A172 (cell line): ENCODE measurements at places on chromosomes 5 and 9.
A peak's percentile ranks its signal among the peaks of the same experiment; 100 is the strongest.

DNA sequence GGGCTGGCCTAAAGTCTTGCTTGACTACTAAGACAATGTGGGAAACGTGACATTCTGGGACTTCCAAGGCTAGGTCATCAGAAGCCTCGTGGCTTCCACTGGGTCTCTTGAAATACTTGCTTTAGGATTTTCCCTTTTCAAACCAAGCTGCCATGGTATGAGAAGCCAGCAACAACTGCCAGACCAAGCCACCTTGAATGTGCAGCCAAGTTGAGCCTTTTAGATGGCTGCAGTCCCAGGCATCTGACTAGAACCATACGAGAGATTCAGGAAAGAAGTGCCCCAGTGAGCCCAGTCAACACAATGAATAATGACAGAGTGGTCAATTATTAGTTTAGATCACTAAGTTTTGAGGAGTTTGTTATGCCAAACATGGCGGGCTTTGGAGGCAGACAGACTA lies 143.3 kb downstream of the SLF1 start:
- DNase-seq, result no peak

DNA sequence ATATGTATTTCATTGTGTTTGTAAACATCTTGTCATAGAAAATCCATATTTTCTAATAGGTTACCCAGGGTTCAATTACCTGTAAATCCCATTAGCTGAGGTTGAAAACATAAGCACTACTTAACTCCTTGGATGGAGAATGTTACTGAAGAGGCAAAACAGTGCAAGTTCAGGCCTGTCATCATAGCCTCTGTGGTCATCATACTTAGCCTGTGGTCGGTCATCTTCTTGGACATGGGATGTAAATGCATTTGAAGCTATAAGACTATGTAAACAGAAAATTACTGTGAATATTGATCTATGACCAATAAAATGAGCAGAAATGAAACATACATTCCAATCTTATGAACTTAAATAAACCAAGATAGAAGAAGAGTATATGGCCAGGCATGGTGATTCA lies 164.7 kb downstream of the CHSY3 start:
- DNase-seq, result no peak

- DNase-seq, result no peak
Observed at GRCh38 chr9:38272710-38273109, 119.8 kb upstream of the ALDH1B1 start.

GRCh38 chr5:95823218-95823737 lies 752 bp upstream of the GLRX start:
- no peak for DNase-seq

DNA sequence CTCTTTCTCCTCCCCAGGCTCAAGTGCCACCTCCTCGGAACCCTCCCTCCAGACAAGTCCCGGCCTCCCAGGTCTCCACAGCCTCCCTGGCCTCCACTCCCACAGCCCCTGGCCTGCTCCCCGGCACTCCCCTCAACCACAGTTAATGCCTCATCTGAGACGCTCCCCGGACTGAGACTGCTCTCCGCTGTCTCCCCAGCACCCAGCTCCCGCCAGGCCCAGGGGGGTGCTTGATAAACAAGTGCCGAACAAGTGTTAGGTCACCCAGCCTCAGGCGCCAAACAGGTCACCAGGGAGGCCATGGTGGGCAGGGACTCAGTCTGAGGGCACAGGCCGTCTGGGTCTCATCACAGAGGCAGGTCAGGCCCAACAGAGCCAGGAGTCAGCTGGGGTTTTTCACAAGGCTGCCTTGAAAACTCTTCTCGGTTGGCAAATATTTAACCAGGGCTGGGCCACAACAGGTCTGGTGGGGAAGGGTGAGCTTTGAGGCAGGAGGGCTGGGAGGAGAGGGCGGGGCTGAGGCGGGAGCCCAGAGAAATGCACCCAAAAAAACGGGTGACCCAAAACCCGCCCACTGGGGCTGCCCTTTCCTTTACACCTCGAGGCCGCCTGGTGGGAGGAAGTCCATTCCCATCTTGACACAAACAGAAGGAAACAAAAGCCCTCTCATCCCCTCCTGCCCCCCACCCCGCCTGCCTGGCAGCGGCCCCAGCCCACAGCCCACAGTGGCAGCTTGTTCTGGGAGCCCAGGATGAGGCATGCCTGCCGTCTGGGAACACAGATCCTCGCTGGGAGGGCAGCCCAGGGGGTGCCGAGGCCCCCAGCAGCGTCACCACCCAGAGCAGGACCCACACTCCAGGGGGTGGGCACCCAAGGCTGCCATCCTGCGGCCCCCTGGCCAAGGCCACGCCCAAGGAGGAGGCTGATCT lies 66.6 kb upstream of the STXBP1 start:
- DNase-seq, result peak; percentile 98

GRCh38 chr5:174337276-174338184 lies 292.0 kb downstream of the NSG2 start:
- DNase-seq, result peak; percentile 78

GRCh38 chr9:18791074-18791473 lies 241.9 kb downstream of the SAXO1 start:
- peak; percentile 23 for DNase-seq

- DNase-seq, result no peak
Observed at GRCh38 chr5:133936651-133937015, 31.8 kb downstream of the C5orf15 start.

- DNase-seq, result no peak
Observed at GRCh38 chr5:89597878-89598277, 714.9 kb upstream of the MEF2C start.

GRCh38 chr5:140835622-140836510 lies 1.8 kb downstream of the PCDHA7 start:
- DNase-seq, result no peak

DNA sequence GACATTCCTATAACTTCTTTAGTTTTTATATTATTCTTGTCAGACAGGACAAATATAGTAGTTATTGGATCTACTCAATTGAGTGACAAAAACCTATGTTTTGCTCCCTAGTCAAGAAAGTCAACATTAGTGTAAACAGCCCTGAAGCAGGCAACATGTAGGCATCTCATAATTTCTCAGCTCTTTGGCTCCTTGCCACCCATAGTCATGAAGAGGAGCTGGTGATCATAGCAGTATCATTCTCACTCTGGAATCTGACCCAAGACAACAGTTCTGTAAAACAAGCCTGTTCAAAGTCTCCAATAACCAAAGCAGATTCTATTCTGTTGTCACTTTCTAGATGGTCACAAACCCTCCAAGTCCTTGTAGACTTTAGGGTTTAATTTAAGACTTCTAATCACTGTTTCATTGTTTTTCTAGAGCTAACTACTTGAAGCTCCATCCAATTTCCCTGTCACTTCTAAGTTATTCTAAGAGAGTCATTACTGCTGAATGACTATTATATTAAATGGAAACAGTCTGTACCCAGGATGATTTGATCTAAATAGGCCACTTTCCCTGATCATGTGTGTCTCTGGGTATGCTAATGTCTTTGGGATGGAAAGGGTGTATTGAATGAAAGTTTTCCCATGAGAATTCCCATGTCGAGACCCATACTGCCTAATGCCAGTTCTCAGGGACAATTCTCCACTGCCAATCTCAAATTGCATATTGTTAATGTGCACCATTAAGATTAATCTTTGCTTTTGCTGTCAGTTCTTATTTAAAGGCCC lies 533.3 kb downstream of the ACTL7B start:
- no peak for DNase-seq

GRCh38 chr5:168023191-168023590 lies 268.3 kb upstream of the WWC1 start:
- no peak for DNase-seq

DNA sequence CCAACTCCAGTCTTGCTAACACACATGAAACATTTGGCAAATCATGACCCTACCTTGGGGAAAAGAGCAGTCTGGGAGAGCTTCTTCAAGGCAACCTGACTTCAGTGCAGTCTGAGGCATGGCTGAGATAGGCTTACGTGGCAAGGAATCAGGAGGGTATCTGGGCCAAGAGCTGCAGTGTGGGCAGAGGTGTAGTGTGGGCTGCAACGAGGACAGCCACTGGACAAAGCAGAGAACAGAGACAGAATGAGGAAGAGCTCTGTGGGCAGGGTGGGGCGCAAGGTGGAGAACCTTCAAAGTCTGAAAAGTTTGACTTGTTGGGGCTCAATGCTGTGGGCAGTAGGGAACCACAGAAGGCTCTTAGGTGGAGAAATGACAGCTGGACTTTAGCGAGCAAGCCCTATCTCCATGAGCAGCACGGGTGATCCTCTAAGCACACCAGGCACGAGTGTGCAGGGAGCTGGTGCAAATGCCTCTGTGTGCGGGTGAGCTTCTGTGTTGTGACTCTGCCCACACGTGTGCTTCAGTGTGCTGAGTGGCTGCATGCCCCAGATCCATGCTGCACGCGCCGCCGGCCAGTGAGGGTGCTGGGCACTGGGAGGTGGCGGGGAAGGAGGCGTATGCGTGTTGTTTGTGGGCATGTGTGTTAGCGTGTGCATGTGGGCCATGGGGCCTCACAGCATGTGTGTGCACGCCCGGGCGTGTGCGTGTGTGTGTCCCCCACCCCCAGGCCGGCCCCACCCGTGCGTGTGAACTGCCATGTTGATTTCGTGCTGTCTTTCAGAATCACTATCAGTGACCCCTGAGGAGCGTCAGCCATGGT lies 23.3 kb downstream of the GOLGA2 start:
- DNase-seq, result no peak

DNA sequence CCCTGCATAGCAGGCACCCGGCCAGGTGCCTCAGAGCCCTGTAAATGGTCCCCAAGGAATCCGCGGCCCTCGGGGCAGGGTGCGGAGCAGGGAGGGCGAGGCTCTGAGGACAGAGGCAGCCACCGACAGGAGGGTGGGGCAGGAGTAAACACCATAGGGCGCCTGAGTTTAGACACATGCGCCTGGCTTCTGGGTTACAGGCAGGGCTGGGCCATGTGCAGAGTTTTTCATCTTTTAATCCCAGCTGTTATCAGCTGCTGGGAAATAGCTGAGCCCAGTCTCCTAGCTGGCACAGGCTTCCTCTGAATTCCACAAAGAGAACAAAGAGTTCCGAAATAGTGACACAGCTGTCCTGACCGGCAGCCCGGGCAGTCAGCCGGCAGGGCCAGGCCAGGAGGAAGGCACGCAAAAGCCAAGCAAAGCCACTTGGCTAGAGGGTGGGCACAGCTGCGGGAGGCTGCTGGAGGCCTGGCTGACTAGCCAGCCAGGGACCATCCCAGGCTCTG lies 98.9 kb upstream of the PHYKPL start:
- no peak for DNase-seq

GRCh38 chr5:122297587-122298298 lies 14.3 kb upstream of the SNCAIP start:
- no peak for DNase-seq

GRCh38 chr5:110070836-110071235 lies 381.1 kb downstream of the MAN2A1 start:
- DNase-seq, result no peak

DNA sequence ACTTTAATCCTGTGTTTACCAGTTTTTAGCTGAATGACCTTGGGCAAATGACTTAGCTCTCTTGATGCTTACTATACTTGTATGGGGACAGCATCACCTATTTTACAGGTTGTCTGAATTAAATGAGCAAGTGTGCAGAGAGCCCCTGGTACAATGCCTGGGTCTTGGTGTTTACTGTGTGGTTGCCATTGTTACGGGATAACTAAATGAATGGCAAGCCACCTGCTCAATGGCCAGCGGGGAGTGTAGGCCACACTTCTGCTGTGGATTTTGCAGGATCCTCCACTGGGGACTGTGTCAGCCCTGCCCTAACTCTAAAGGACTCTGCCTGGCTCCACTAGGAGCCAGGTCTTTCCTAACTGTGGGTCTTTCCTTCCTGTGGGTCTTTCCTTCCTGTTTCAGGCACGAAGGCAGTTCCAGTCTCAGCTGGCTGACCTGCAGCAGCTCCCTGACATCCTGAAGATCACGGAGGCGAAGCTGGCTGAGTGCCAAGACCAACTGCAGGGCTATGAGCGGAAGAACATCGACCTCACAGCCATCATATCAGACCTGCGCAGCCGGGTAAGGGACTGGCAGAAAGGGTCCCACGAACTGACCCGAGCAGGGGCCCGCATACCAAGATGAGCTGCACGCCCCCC lies 10.3 kb upstream of the GLE1 start:
- DNase-seq, result no peak

DNA sequence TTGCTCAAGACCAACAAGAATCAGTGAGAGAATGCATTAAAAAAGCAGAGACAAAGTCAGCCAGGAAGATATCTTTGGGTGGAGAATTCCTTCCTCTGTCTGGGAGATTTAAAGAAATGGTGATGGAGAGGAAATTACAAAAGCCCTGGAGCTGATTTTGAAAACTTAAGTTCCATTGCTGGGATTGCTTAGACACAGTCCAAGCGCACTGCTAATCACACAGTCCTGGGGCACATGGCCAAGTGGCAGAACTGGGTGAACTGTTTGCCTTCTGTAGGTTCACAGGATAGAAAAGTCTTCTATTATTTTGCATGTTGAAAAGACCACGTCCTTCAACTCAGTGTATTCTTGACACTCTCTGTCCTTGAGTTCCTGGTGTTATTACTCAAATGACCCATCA lies 284.9 kb upstream of the FBXL7 start:
- DNase-seq, result no peak

DNA sequence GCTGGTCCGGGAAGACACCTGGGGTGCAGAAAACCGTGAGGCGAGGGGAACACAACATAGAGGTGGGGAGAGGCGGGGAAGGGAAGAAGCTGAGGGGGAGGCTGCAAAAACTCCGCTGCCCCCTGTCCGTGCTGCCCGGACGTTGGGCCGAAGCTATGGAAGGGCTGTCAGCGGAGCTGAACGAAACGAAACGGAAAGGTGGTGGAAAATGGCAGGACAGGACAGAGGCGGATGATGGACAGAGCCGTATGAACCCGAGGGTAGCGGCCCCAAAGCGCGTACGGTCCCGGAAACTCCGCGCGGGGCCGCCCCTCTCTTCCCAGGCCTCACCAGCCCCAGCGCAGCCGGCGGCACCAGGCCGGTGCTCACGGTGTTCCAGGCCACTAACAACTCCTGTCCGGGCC lies 272 bp downstream of the ANAPC2 start:
- no peak for DNase-seq

- no peak for DNase-seq
Observed at GRCh38 chr9:105439428-105439827, 8.4 kb upstream of the FSD1L start.

GRCh38 chr5:158174918-158175851 lies 316.2 kb upstream of the CLINT1 start:
- peak; percentile 54 for DNase-seq

- no peak for DNase-seq
Observed at GRCh38 chr9:95406121-95406520, 88.6 kb upstream of the FANCC start.

DNA sequence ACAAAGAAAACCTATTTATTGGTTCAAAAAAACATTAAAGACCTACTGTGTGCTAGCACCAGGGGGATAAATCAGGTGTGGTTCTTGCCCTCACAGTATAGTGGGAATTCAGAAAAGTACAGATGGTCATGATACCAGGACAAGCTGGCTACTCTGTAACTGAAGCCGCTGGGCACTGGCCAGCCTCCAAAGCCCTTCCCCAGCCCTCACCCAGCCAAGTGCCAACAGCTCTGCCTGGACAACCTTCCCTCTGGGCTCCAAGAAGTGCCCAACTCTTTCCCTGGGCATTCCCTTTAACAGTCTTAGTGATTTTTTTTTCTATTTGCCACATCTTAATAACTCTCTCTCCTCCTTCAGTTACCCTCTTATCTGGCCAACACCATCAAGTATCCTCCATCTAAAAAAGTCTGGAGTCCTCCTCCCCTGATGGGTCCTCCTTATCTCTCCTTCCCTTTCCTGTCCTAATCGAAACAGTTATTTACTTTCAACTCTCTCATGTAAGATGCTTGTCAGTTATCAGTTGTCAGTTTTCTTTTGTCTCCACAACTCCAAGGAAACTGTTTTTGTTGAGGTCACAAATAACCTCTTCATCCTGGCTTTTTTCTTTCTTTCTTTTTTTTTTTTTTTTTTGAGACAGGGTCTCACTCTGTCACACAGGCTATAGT lies 13.3 kb upstream of the SEPTIN8 start:
- no peak for DNase-seq

GRCh38 chr5:140590861-140591260 lies 26.2 kb downstream of the SLC35A4 start:
- no peak for DNase-seq
